ENCODE measurements at places on chromosomes 4 and X.

DNA sequence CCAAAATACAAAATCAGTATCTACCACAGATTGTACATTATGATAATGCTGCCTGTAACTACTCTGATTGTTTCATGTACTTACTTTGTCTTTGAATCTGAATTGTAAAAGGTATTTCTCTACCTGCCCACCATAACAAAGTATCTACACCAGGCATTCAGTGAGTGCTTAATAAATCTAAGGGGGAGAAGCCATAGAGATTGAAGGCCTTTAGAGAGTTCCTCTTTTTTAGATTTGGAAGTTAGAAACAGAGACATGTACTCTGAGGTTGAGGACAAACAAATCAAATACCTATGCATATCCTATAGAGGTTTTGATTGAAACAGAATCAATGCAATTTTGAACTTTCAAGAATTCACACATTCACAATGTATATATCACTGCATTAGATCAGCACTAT lies 42.7 kb downstream of the SAT1 start:
- no peak for DNase-seq

- no peak for DNase-seq
These were observed 120.6 kb upstream of the EDNRA start for GRCh38 chr4:147360301-147360700.

- no peak for DNase-seq
These were observed 20.6 kb downstream of the GALNT7 start for GRCh38 chr4:173189117-173189693.

DNA sequence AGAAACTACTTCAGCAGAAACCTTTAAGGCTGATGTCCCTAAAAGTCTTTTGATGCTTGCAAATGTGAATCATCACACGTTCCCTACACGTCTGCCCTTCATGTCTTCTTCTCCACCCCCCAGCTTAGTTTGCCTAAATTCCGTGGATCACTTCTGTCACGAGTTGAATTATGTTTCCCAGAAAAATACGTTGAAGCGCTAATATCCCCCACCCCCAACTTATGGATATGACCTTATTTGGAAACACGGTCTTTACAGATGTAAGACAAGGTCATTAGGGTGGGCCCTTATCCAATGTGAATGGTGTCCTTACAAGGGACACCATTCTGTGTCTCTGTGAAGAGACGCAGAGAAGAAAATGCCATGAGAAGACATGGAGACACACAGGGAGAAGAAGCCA lies 2.1 kb upstream of the ZNF518B start:
- DNase-seq, result no peak

GRCh38 chr4:24582235-24582832 lies 2.0 kb downstream of the DHX15 start:
- no peak for DNase-seq

GRCh38 chr4:94577136-94577535 lies 125.4 kb downstream of the PDLIM5 start:
- DNase-seq, result no peak

DNA sequence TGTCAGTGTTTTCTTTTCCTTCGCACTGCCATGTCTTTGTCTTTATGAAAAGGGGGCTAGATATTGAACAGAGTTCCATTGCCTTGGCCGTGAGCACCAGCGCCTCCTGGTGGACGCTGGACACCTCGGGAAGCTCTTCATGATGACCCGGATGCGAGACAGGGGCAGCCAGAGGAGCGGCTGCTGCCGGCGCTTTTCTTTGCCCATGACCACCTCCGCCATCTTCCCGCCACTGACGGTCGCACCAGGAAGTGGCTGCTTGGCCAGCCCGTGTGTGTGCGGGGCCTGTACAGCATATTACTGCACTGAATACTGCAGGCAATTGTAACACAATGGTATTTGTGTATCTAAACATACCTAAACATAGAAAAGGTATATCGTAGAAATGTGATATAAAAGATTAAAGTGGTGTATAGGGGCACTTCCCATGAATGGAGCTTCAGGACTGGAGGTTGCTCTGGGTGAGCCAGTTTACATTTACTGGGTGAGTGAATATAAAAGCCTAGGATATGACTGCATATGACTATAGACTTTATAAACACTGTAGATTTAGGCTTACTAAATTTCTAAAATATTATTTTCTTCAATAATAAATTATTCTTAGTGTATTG lies 15.8 kb upstream of the GRIA2 start:
- DNase-seq, result no peak

DNA sequence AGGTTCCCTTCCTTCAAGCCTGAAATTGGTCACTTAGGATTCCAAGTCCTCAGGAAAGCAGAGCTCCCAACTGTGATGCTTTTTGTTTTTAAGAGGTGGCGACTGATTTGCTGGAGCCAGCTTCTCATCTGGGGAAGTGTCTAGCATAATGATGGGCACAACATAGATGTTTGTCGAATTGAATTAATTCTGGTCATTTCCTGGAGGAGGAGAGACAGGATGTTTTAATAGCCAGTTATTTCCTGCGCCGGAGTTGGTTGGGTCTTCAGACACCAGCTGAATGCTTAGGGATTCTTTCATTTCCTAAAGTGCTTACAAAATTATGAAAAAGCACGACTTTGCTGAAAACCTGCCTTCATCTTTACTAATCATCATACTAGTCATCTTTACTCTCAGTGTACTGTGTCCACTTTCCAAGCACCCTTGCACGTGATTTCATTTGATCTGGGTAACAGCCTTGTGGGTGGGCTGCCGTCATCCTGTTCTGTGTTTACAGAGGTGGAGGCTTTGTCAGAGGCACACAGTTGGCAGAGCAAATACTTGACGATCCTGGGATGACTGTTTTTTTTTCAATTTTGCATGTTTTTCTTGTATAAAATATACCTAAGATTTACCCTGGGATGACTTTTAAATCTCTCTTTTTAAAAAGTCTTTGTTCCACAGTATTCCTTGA lies 49.5 kb downstream of the RGS12 start:
- DNase-seq, result no peak

GRCh38 chrX:42803320-42803719 lies 25.4 kb upstream of the PPP1R2C start:
- no peak for DNase-seq

DNA sequence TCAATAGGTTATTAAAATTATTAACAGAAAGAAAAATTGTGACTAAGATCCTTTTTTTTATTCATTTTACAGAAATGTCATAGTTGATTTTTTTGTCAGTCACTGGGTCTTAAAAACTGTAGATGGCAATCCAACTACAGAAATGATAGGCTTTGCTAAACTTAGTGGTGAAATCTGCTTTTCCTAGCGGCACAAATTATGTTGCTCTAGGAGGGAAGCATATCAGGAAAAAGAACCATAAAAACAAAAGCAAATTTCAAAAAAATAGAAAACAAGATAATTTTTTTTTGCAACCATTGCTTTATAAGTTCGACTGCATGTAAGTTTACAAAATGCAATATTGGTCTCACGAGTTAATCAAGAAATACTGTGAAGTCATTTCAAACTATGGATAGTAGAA lies 443.5 kb upstream of the IGFBP7 start:
- DNase-seq, result no peak

DNA sequence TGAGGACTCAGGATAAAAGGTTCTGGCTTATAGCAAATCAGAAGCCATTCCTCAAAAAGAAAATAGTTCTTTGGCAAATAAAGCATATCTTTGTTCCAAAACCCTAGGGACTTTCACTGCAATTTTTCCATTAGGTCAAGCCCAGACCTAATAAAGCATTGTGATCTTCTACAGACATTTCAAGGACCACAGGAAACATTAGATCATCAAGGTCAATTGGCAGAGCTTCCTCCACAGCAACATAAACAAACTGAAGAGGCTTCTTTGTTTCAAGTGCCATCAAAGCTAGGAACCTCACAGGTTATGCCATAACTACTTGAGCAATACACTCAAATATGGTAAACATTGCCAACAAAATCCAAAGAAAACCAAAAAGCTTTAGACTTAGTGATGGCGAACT lies 144.9 kb downstream of the ANXA5 start:
- DNase-seq, result no peak

DNA sequence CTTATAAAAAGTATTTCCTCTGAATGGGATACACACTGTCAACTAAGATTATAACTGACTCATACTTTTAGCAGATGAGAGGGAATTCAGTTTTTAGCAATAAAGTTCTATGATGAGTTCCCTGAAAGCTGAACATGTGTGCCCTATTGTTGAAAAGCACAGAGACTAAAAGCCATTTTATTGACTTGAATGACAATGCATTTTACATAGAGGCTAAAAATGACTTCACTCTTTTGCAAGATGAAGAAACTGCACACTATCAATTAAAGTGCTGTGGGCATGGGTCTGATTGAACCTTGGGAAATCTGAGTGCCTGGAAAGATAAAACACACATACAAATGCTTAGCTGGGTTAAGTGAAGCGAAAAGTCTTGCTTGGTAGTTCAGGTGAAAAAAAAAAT lies 633.4 kb downstream of the PDHA2 start:
- DNase-seq, result no peak

DNA sequence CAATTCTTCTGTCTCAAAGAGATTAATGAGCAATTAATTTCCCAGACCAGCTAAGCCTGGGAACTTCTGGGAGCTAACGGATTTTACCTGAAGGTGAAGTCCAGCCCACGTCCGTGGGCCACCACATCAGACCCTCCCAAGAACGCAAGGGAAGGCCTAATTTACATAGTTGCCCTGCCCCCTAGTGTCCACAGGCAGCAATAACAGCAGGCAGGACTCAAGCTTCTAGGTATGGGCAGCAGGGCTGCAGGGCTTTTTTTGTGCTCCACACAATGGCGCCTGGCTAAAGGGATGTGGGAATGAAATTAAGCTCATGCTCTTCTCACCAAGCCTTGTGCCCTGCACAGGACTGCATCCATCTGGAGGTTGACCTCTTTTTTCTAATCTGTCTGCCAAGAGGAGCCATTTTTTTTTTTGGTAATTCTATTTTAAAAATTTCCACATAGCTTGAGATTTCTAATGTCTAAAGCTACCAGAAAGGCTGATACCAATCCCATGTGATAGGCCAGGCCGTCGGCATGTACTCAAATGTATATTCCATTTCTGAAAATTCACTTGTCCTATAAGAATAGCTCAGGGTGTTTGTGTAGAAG lies 111.9 kb upstream of the TMEM164 start:
- peak; percentile 10 for DNase-seq

GRCh38 chr4:109930464-109930863 lies 17.8 kb downstream of the EGF start:
- DNase-seq, result no peak

- no peak for DNase-seq
These were observed 283.9 kb downstream of the SMARCA1 start for GRCh38 chrX:129239371-129239770.

- DNase-seq, result no peak
These were observed 36.3 kb upstream of the REST start for GRCh38 chr4:56871371-56871866.

DNA sequence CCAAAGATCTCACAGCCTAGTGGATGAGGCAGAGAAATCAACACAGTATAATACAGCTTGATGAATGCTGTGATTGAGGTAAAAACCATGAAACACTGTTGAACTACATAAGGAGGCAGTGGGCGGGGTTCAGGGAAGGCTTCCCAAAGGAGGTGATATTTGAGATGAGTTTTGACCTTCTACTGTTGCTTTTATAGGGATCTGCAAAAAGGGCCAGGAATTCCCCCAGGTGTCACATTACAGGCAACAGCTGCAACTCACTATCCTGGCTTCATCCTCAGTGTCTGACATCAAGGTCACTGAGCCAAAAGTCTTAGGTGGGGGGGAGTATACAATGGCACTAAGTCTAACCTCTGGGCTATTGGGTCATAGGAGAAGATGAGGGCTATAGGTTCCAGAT lies 185.7 kb upstream of the NRK start:
- no peak for DNase-seq

DNA sequence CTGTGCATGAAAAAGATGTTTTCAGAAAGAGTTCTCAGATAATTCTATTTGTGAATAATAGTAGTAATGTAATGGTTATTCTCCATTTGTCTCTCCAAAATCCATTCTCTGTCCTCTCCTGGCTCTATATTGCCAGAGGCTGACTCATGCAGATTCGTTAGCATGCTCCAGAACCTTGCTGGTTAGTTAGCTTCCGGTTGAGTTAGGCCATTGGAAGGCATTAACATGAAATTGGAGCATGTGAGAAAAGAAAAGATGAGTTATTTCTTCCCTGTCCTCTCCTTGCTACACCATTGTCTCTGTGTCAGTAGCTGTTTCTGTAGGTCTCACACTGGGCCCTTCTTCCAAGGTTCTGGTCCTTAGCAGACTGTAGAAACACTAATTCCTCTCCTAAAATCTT lies 23.5 kb upstream of the PRDM8 start:
- DNase-seq, result no peak

- no peak for DNase-seq
These were observed 194.8 kb downstream of the SOWAHB start for GRCh38 chr4:76703123-76703490.

- no peak for DNase-seq
These were observed 179.8 kb downstream of the SLIT2 start for GRCh38 chr4:20431543-20431951.

DNA sequence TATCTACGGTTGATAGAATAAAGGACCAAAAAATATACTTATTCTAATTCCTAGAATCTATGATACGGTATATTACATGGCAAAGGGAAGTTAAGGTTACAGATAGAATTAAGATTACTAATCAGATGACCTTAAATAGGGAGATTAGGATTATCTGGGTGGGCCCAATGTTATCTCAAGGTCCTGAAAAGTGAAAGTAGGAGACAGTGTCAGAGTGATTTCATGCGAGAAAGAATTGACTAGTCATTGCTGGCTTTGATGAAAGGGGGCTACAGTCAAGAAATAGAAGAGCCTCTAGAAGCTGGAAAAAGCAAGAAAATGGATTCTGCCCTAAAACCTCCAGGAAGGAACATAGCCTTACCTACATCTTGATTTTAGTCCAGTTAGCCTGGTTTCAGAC lies 176.9 kb upstream of the PPP1R2C start:
- DNase-seq, result no peak

- no peak for DNase-seq
These were observed 62.4 kb downstream of the ARHGAP10 start for GRCh38 chr4:147794314-147794680.

DNA sequence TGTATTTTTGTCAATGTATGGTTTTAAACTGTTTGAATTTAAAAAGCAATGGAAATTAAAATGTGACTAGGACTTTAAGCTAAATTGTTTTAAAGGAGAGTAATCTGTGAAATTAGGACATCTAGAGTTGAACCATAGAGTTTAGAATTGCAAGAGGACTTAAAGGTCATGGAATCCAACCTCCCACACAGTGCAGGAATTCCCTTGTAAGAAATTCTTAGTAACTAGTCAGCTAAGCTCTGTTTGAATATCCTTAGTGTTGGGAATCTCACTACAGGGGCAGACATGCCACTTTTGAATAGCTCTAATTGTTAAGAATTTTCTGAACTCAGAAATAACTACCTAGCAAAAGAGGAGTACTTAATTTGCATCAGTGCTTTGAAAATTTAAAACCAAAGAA lies 292.9 kb downstream of the IL1RAPL1 start:
- DNase-seq, result no peak

DNA sequence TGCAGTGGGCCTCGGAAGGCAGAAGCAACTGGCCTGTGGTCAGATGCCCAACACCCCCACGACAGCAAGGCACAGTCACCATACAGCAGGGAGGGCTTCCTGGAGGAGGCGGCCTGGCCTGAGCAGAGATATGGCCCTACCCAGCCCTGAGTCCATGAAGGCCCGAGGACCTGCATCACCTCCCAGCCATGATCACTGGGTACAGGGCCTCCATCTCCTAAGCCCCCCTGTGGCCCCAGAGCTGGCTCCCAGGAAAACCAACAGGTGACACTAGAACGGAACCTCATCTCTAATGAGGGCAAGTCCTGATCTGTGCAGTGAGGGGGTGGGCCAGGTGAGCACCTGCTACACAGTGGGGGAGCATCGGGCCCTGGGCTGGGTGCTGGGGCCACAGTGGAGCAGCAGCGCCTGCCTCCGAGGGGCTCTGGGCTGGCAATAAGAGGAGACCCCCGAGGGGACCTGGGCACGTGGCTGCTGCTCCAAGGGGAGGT lies 26.2 kb upstream of the MXD4 start:
- no peak for DNase-seq
